ENCODE measurements at places on chromosomes 4 and X.

DNA sequence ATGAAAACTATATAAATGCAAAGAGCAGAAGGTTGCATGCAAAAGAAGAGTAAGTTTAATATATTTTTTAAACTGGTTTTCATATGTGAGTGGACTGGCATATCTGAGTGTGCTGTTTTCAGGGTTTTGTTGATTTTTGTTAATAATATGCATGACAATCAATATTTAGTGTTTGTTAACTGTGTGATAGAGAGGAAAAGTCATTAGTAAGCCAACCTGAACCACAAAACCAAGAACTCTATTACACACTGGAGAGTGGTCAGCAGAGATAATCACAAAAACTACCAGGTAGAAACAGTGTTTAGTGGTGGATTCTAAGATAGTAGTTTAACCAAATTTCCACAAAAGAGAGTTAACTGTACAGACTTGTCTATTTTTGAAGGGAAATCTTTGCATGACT is 396.9 kb downstream of the GASK1B start:
- no peak overlapping the region for H3K27ac ChIP-seq
- no peaks in the 10 kb centered on the region for H3K27me3 ChIP-seq
- H3K36me3 ChIP-seq, result no peaks in the 10 kb centered on the region
- no peak for DNase-seq

- DNase-seq, result no peak
- no peak overlapping the region for H3K27ac ChIP-seq
- no peaks in the 10 kb centered on the region for H3K36me3 ChIP-seq
- H3K4me3 ChIP-seq, result no peak overlapping the region
- H3K27me3 ChIP-seq, result no peaks in the 10 kb centered on the region
- peaks cover 22% of the 10 kb centered on the region for H3K4me1 ChIP-seq
Observed at GRCh38 chr4:88443486-88443885, 13.4 kb upstream of the HERC5 start.

DNA sequence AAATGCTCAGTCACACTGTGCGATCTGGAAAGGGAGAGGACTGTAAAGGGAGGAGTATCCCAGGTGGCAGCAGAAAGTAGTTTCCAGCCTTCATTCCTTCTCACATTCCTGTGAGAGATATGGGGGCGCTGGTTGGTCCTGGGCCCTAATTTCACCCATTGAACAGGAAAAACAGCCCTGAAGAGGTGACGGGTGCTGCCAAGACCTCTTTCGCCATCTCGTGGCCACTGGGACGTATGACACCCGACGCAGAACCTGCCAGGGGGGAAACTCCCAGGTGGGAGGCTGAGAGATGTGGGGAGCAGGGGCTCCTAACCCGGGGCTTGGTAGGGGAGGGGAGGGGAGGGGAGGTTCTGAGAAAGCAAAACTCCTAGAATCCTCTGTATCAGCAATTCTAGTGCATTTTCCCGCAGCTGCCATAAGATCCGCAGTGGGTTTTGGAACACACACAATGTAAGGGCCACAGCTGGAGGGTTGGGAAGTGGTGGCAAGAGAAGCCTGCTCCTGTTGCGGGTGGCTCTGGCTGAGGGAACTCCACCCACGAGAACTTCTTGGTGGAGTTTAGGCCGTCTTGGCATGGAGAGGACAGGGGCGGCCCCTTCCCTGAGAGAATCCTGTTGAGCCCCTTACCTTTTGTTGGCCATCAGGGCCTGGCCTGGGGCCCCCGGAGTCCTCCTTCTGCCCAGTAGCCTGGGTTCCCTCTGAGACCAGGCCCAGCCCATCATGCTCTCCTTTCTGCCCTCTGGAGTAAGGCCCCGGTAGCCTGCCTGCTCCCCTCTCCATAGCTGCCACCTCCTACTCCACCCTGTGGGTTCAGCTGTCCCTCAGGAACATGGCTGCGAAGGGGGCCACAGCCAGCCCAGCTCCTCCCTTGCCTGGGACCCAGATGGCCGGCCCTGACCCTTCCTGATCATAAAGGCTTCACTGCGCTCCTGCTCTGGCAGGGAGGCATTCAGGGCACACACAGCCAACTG is 134.1 kb downstream of the OR13H1 start:
- H3K27ac ChIP-seq, result no peak overlapping the region
- H3K4me1 ChIP-seq, result no peaks in the 10 kb centered on the region
- no peak for DNase-seq
- H3K36me3 ChIP-seq, result no peaks in the 10 kb centered on the region
- no peak overlapping the region for H3K4me3 ChIP-seq
- no peaks in the 10 kb centered on the region for H3K27me3 ChIP-seq

DNA sequence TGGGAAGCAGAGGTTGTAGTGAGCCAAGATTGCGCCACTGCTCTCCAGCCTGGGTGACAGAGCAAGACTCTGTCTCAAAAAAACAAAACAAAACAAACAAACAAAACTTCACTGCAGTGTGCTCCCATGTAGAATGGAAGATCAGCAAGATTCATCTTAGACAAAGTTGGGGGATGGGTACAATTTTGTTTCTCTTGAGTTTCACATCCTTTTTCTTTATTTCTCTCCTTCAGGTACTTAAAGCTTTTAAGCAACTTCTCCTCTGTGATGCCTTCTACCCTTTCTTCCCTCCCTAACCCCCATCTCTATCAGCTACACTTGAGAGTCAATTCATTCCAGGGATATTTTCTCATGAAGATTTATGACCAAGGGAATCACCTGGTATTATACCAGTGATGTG is 15.5 kb upstream of the RBBP7 start:
- H3K36me3 ChIP-seq, result no peaks in the 10 kb centered on the region
- no peaks in the 10 kb centered on the region for H3K27me3 ChIP-seq

DNA sequence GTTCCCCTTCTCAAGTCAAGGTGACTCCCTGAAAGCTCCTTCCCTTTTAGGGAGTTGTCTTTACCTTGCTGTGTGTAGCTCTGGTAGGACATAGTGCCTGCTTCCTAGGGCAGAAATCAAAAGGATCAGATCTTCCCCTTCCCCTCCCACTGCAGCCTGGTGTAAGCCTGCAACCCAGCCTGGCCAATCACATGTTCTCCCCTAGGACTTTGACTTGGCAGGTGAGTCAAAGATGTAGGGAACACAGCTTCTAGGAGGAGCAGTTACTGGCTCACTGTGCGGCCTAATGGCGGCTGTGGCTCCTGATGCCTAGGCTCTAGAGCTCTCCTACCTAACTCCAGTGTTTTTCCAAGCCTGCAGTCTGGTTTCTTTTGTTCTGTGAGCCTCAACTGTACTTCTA is 103.9 kb downstream of the AASDH start:
- no peak overlapping the region for H3K4me3 ChIP-seq
- no peaks in the 10 kb centered on the region for H3K27me3 ChIP-seq
- no peaks in the 10 kb centered on the region for H3K36me3 ChIP-seq
- no peak overlapping the region for H3K27ac ChIP-seq
- no peaks in the 10 kb centered on the region for H3K4me1 ChIP-seq

DNA sequence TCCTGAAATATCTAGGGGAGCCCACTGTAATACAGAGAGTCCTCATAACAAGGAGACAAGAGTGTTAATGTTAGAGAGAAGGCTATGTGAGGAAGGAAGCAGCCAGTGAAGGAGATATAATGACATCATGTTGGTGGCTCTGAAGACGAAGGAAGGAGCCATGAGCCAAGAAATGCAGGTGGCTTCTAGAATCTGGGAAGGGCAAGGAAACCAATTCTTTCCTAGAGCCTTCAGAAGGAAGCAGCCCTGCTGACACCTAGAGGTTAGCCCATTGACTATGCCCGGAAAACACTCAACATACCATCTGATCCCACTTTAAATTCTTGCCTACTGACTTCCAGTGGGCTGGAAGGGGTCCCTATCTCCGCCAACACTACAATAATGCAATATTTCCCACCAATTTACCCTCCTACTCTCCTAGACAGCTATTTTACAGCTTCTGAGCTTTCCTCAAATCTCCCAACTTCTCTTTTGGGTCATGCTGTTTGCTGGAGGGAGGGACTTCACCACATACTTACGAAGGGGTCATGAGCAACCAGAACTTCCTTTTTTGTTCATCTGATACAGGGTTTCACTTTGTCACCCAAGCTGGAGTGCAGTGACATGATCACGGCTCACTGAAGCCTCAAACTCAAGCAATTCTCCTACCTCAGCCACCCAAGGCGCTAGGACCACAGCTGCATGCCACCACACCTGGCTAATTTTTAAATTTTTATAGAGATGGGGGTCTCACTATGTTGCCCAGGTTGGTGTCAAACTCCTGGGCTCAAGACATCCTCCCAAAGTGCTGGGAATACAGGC is 25.2 kb upstream of the G3BP2 start:
- no peaks in the 10 kb centered on the region for H3K27me3 ChIP-seq
- DNase-seq, result no peak
- H3K4me3 ChIP-seq, result no peak overlapping the region
- H3K27ac ChIP-seq, result no peak overlapping the region
- no peaks in the 10 kb centered on the region for H3K36me3 ChIP-seq
- no peaks in the 10 kb centered on the region for H3K4me1 ChIP-seq

DNA sequence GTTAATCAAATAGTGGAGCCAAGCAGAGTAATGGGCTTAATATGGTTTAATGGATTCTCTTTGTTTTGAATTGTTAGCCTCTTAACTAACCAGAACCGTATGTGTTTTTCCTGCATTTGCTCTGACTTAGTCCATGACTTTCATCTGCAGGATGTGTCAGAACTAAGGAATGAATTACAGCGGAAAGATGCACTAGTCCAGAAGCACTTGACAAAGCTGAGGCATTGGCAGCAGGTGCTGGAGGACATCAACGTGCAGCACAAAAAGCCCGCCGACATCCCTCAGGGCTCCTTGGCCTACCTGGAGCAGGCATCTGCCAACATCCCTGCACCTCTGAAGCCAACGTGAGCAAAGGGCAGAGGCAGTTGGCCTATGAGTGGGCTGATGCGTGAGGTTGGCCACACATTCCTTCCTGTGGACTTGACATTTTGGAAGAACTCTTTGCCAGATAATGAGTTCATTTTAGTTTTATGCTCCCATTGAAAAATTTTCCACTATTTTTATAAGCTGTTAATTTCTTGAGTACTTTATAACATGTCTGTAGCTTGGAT is 9.1 kb downstream of the MED28 start:
- no peak overlapping the region for H3K4me3 ChIP-seq
- DNase-seq, result no peak

GRCh38 chr4:183256343-183256742 is 63.7 kb downstream of the CLDN22 start:
- peaks cover 29% of the 10 kb centered on the region for H3K36me3 ChIP-seq
- H3K27ac ChIP-seq, result no peak overlapping the region
- H3K4me1 ChIP-seq, result no peaks in the 10 kb centered on the region
- H3K27me3 ChIP-seq, result no peaks in the 10 kb centered on the region
- no peak for DNase-seq

DNA sequence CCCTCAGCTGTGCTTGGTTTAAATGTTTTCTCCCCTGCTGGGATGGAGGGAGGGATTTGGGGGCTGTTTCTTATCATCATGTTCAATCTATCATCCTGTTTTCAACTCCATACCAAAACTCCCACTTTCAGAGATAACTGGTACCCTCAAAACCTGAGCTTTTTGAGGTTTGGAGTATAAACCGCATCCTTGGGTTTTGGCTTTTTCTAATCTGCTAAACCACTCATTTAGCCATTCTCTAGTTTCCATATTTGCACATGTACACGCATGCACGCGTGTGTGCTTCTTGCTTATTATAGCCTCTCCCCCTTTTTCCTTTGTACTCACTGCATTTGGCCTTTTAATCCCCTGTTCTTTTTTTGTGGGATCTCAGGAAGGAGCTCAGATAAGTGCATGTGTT is 116.7 kb upstream of the TEX13D start:
- no peaks in the 10 kb centered on the region for H3K36me3 ChIP-seq
- no peak overlapping the region for H3K4me3 ChIP-seq
- H3K27ac ChIP-seq, result no peak overlapping the region
- DNase-seq, result no peak
- H3K4me1 ChIP-seq, result peaks cover 9% of the 10 kb centered on the region

- DNase-seq, result no peak
- no peaks in the 10 kb centered on the region for H3K27me3 ChIP-seq
- H3K36me3 ChIP-seq, result no peaks in the 10 kb centered on the region
- H3K4me3 ChIP-seq, result no peak overlapping the region
Observed at GRCh38 chr4:123972031-123972430, 575.4 kb downstream of the SPRY1 start.

- H3K4me1 ChIP-seq, result no peaks in the 10 kb centered on the region
- no peaks in the 10 kb centered on the region for H3K27me3 ChIP-seq
- H3K27ac ChIP-seq, result no peak overlapping the region
- no peaks in the 10 kb centered on the region for H3K36me3 ChIP-seq
- DNase-seq, result no peak
- no peak overlapping the region for H3K4me3 ChIP-seq
Observed at GRCh38 chr4:105067946-105068345, 78.7 kb upstream of the TET2 start.

DNA sequence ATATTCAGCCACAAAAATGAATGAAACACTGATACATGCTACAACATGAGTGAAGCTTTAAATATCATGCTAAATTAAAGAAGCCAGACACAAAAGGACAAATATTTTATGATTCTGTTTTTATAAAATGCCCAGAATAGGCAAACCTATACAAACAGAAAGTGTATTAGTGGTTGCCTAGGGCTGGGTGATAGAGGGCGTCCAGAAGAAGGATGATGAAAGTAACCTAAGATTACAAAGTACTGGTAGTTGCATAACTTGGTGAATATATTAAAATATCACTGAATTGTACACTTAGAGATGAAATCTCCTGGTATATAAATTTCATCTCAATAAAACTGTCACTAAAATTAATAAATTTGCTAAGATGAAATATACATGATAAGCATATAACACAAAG is 67.5 kb downstream of the FBXW7 start:
- H3K4me3 ChIP-seq, result no peak overlapping the region
- DNase-seq, result no peak
- H3K27me3 ChIP-seq, result no peaks in the 10 kb centered on the region

DNA sequence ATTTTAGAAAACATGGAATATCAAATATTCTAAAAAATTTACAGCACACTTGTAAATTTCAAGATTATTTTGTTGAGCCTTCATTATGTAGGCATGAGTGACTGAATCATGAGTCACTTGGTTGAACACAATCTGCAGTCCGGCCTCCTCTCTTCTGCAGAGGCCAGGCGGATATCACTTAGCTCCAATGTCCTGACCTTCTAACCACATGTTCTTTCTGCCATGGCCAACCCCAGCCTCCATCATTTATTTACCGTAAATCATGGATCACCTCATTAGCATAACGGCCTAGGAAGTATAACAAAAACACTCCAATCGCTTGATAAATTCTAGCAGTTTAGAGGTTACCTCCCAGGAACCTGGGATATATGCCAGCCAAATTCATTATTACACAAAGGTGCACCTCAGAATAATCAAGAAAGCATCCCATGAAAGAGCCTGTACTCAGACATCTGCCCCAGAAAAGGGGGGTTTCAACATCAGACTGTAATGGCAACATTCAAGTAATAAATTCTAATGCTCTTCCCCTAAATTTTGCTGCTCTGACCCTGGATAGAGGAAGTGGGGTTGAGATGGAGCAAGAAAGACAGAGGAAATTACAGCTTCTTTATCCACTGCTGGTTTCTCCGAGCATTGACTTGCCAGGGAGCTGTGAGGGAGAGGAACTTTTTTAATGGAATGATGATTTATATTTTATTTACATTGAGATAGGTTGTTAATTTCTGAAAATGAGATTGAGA is 2153.6 kb upstream of the AGA start:
- H3K36me3 ChIP-seq, result no peaks in the 10 kb centered on the region
- no peak for DNase-seq
- peaks cover 7% of the 10 kb centered on the region for H3K4me1 ChIP-seq
- no peaks in the 10 kb centered on the region for H3K27me3 ChIP-seq
- no peak overlapping the region for H3K4me3 ChIP-seq

Data from RWPE2 (cell line).